Stimulated activated CD4-positive, alpha-beta T cell treated with anti-CD3 and anti-CD28 coated beads, Interleukin-1b, Interleukin-23, amount 100 ng/mL, for 24 hours (primary cell): ENCODE measurements at places on chromosomes 2 and 18.

GRCh38 chr2:69721022-69721421 is 20.9 kb upstream of the ANXA4 start:
- DNase-seq: no peak

DNA sequence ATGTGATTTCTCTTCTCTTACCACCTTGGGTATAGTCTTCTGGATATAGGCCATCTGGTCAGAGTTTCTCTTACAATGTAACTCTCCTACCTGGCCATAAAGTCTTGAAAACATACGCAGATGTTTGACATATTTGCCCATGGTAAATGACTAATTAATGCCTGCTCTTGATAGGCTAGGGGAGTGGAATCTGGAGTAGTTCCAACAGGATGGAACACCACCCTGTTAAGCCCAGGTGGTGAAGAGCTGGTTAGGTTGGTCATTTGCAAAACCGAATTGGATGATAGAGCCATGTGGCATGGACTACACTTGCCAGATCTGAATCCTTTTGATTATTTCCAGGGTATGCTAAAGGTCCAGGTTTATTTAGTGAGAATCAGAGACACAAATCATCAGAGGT is 36.5 kb downstream of the HADHB start:
- DNase-seq: no peak

- peak; percentile 2 for DNase-seq
Observed at GRCh38 chr2:71100195-71100964, 29.6 kb downstream of the MCEE start.

DNA sequence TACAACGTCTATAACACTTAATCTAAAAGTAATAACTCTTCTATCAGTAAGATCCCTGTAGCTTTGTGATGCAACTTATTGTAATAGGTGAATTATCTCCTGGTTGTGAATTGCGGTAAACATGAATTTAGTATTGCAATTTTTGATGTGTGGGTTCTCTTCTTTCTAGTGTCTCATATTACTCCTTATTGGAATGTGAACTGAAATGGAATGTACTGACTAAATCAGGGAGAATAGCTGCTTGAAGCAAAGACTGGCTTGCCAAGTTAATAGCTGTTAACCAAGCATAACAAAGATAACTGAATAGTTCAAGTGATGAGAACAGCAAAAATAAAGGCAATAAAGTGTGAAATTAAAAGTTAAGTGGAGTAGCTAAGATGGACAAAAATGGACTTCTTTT is 60.5 kb upstream of the TFPI start:
- DNase-seq: no peak

- DNase-seq: no peak
Observed at GRCh38 chr2:218383892-218384519, 1.9 kb downstream of the SLC11A1 start.

DNA sequence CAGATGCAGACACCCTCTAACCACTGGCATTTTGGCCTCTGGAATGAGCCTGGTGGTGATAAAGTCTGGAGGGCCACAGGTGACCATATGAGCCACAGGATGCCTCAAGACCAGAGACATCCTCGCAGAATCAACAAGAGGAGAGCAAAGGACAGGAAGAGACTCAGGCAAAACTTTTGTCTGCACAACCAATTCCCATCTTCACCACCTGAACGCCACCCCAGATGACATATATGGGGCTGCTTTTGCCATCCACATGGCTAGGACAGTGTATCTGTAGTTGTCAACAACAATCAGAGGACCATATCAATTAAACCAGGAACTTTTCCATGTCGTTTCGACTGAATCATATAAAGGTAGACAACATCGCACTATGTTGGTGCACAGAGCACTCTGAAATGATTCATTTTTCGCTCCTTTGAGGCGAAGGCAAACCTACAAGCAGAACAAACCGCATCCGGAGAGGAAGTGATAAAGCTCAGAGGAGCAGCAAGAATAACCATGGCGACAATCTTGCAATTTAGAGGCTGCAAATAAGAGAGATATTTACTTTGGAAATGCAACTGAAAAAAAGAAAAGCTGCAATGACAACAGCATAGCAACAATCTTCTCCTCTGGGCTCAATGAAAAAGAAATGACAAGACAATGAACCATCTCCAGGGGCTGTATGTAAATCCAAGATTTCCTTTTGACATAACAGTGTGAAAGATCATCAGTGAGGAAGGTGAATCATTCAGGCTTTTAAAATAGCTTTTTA is 204.5 kb downstream of the ARL4C start:
- peak; percentile 44 for DNase-seq

GRCh38 chr2:121722479-121722878 is 14.2 kb downstream of the NIFK start:
- DNase-seq: no peak

DNA sequence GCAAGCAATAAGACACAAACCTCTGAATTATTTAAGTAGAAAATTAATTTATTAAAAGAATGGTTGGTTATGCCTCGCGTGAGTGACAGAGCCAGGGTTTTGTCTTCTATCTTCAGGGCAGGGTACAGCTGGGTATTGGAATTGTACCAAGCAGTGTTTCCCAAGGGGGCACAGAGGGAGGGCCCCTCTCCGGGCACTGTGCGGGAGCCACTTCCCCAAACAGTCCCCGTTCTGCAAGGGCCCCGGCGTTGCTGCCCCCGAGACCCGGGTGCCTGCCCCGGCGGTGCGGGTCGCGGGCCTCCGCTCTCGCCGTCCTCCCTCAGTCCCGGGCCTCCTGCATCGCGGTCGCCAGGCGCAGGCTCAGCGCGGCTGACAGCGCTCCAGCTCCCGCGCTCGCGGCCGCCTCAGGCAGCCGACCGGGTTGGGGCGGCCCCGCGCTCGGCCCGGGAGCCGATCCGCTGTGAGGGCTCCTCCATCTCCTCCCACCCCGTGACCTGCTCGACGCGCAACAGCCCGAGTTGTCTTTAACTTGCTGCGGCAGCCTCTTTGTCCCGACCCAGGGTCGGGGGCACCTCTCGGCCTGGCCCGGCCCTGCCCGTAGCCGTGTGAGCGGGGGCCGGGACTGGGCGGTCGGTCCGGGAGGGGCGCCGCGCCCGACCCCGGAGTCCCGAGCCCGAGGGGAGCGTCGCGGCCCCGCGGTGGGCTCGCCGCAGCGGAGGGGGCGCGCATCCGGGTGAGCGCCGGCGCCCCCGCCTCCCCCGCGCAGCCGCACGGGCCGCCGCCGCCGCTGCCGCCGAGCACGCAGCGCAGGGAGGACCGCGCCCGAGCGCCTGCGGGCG is 620 bp upstream of the GALNT1 start:
- DNase-seq: peak; percentile 37

GRCh38 chr2:169693360-169693759 is 845 bp downstream of the CFAP210 start:
- no peak for DNase-seq

DNA sequence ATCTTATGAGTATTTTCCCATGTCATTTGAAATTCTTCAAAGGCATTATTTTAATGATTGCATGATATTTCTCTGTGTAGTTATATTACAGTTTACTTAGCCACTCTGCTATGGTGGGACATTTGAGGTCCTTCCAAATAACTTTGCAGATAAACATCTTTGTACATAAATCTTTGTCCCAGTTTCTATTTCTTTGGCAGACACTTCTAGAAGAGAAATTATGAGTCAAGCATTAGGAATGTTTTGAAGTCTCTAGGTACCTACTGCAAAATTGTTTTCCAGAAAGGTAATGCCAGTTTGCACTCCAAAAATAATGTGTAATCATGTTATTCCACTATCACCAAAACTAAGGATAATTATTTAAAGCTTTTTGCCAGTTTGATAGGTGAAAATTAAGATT is 149.7 kb downstream of the EN1 start:
- no peak for DNase-seq
